ENCODE measurements at places on chromosomes 6 and 20.

DNA sequence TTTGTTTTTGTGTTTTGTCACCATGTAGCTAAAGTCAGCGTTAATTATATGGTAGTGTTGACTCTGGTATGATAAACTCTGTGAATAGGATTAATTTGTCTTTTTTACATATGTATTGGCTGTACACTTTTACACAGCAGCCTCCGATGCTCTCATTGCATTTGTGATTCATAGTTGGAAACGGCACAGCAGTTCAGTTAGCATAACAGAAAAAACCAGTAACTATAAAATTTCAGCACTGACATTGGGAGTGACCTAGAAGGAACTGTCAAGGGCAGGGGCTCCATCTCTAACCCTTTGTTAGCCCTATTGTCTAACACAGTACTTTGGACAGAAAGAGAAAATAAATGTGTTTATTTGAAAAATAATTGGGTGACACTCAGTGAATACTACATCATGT, 5.6 kb upstream of the BEND6 start:
- DNase-seq: no peak

GRCh38 chr20:43691928-43692524, 25.1 kb downstream of the MYBL2 start:
- no peak for DNase-seq

DNA sequence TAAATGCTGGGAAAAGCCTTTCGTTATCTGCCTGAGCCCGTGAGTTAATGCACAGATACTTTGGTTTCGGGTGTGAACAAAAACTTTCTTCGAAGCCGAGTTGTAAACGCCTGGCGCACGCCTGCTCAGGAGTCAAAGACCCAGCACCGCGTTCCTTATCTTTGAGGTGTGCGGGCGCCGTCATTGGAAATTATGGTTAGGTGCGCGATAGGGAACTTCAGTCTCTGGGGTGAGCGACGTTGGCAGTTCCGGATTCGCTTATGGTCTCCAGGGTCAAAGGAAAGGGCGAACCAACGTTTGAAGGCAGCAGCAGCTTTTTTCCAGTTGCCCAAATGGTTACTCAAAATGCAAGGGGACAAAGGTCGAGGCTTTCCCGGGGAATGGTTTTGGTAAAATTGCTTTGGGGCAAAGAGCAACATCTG, 853 bp downstream of the SLC22A3 start:
- no peak for DNase-seq

- DNase-seq: no peak
Measured at GRCh38 chr6:14897831-14898230, 348.0 kb upstream of the JARID2 start.

- no peak for DNase-seq
Measured at GRCh38 chr6:139920027-139920775, 545.8 kb upstream of the CITED2 start.

GRCh38 chr6:150685860-150686259, 86.2 kb downstream of the PLEKHG1 start:
- no peak for DNase-seq

- peak; percentile 77 for DNase-seq
Measured at GRCh38 chr6:168884646-168885086, 369.0 kb downstream of the THBS2 start.

DNA sequence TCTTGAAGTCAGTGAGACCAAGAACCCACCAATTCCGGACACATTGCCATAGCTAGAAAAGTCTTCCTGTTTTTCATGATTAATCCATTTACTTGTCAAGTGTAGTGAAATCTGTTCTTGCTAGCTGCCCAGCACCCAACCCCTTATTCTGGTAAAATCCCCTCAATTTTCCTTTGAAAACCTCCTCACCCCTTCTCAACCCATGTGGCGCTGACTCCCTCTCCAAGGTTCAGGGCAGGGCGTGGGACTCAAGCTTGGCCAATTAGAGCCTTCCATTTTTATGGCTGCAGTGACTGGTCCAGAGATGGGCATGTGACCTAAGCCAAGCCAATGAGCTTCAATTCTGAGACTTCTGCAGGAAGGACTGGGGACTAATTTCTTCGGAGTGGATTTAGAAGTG, 9.8 kb upstream of the ZBP1 start:
- no peak for DNase-seq

DNA sequence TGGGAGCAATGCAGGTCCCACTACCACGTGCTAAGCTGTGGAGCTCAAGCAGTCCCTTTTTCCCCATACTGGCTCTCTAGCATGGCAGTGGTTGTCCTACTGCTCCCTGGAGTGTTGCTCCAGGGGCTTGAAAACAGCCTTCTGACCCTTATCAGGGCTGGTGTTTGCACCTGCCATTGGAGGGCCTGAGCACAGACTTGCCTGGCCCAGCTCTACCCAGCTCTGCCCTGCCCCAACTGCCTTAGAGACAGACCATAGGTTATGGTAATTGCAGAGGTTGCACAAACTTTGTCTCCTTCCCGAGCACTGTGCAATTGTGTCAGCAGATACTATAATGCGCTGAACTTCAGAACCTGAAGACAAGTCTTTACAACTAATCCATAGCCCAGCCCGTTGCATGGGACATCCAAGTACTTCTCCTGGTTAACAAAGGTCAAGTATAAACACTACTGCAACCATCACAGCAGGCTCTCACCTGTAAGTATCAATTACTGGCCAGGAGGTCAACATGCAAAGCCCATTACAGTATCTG, 58.7 kb downstream of the PDSS2 start:
- no peak for DNase-seq

- DNase-seq: no peak
Measured at GRCh38 chr6:133553652-133554051, 312.5 kb downstream of the EYA4 start.

GRCh38 chr20:48457193-48458002, 370.4 kb downstream of the PREX1 start:
- DNase-seq: no peak

DNA sequence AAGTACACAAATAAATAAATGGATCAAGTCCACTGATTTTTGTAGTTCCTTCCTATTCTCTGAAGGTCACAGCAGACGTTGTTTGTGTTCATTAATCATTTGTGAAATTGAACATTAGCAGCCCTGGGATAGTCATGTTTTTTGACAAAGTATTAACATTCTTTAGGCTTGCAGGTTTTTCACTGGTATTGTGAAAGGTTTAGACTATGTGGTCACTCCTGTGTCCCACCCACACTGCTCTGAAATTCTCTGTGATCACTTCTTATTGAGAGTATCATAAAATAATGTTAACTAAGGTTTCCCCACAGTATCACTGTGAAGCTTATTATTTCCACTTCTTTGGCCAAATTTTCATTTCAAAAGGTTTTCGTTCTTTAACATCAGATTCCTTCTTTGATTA, 3.5 kb downstream of the FAM83B start:
- DNase-seq: no peak

GRCh38 chr6:10413262-10413849, 1.5 kb downstream of the TFAP2A start:
- DNase-seq: no peak

DNA sequence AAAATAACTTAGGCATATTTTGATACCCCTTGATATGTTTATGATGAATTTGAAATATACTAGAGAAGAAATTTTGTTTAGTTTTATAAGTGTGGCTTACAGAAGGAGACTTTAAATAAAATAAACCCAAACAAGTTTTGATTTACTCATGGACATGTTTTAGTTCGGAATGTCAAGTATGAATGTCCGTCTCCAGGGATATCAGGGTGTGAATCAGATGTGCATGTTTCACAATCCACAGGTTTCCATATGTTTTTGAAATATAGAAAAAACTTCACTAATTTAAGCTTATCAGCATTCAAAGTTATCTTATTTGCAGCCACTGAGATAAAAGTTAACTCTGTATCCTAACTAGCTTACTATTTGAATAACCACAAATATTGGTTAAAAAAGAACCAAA, 51.5 kb downstream of the PLCB1 start:
- DNase-seq: no peak

DNA sequence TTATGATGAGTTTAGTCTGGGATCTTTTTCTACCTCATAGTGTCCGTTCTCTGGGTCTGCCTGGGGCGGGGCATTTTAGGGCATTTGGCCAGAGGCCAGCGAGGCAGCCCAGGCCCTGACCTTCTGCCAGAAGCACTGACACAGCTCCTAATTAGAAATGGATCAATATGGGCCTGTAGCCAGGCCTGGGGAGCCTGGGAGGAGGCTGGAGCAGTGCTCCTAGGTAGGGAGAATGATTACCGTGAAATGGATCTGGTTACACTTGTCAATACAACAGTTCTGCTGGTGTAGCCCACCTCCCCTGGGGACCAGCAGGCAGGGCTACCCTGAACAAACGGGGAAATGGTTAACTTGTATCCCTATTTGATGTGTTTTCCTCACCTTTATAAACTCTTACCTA, 23.0 kb downstream of the RALY start:
- DNase-seq: no peak

DNA sequence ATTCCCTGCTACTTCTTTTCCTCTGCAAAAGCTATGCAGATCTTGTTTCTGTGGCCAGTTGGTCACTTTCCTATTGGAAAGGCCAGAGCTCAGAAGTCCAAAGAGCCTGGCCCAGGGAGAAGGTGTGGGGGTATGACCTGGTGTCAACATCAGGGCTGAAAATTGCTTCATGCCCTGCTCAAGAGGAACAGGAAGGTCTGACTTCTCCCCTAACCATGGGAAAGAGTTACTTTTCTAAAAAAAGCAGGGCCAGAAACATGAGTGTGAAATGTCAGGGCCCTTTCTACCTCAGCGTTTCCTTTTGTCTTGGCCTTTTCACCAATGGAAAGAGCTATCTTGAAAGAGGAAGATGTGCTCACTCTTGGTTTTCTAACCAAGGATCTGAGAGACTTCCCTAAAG, 117.4 kb downstream of the MAFB start:
- DNase-seq: no peak

DNA sequence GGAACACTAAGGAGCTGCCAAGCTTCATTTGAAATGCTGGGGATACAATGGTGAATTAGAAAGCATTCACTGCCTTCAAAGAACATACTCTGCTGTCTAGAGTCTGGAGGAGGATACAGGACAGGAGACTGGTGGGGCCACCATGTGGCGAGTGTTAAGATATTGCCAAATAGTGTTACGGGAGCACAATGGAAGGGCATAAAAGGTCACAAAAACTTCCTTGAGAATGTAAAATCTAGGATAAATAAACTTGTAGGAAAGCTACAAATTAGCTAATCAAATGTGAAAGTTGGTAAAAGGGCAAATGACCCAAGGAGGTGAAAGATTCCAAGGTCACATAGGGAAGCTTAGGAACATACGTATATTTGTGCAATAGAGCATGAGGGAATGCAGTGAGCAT, 271.7 kb downstream of the RFPL4B start:
- no peak for DNase-seq

- no peak for DNase-seq
Measured at GRCh38 chr20:44946271-44946852, 13.8 kb downstream of the TOMM34 start.

DNA sequence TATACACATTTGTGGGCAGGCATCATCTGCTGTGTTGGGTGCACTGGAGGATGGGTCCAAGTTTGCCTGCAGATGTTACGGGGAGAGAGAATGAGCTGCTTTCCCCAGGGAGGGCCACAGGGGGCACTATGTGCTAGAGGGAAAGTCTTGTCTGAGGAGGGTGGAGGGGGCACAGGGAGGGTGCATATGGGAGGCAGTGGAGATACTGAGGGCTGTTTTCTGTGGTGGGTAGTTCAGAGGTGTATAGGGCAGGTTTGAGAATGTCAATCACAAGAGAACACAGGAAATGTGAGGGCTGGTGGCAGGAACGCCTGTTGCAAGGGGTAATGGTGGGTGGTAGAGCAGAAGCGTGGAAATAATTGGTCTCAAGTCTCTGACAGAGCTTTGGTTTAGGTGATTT, 7.7 kb upstream of the PTPRA start:
- DNase-seq: no peak

DNA sequence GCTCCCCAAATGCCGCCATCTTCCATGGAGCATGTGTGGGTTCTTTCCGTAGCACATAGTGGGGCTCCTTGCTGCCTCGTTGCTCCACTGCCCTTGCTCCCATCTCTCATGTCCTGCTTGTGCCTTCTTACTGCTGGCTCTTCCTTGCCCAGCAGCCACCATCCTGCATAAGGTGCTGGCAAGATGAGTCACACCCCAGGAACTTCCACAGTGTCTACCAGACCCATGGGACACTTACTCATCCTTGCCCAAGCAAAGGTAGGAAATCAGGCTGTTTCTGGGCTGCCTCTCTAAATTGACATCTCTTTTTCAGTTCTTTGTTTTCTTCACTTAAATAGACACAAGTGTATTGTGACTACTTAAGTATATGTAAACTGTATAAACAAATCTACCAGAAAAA, 39.4 kb upstream of the RGS17 start:
- DNase-seq: no peak

DNA sequence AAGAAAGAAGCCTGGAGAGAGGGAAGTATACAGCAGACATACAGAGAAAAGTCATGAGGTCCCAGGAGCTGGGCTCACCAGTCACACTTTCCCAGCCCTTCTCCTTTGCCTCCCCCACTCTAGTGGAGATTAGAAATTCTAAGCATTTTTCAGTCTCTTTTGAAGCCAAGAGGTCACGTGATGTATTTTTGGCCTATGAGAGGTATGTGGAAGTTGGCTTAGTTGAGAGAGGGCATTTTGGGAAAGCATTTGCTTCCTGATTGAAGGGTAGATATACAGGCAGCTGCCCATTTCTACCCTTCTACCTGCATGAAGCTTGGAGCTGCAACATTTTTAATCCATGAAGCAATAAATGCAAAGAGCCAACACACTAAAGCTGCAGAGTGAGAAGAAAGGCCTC, 106.0 kb upstream of the TNFAIP3 start:
- DNase-seq: no peak

- DNase-seq: peak; percentile 75
Measured at GRCh38 chr6:143397227-143398222, 53.0 kb downstream of the ADAT2 start.

DNA sequence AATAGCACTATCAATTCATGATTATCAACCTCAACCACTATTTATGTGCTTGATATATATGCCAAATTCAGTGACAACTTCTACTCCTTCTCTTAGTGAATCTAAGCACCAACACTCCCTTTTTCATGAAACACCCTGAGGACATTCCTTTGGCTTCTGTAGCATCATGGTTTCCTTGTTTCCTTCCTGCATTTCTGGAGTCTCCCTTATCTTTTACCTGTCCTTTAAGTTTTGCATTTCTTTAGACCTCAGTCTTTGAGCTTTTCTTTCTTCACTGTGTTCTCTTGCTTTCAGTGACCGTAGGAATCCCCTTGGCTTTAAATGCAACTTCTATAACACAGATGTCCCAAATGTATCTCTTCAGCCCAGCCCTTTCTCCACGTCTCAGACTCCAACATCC, 143.8 kb upstream of the MLIP start:
- no peak for DNase-seq
